ENCODE measurements at places on chromosomes 13 and 19.

GRCh38 chr13:108586826-108587225 lies 42.6 kb upstream of the MYO16 start:
- no peak for DNase-seq

DNA sequence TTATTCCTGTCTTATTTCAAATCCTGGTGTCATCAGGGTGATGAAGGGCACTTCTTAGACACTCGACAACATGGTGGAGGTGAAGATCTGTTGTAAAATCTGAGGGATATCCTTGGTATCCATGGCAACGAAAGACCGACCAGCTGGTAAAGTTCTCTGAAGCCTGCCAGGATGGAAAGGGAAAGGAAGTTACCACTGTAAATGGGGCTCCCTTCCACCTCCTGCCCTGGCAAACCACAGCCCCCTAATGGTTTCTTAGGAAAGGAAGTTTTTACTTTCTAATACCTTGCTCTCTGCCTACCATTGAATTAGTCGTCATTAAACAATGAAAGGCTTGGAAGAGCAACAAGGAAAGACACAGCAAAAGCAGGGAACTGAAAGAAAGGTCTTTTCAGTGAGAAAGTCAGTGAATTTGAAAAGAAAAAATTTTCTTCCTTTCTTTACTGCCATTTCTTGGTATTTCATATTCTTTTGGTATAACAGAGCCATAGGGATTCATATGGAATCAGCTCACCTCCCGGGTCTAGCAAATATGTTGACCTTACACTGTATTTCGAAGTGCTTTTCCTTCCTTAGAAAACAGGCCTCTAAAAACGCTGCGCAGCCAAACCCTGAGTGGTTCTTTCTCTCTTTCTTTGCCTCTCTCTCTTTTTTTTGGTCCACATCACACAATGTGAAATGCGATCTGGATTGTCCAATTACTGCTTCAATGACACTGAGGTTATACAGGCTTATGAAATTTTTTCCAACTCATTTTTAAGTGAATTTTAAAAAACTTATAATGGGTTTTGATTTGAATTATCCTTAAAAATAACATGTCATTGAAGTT lies 111.0 kb downstream of the RGCC start:
- DNase-seq = no peak

DNA sequence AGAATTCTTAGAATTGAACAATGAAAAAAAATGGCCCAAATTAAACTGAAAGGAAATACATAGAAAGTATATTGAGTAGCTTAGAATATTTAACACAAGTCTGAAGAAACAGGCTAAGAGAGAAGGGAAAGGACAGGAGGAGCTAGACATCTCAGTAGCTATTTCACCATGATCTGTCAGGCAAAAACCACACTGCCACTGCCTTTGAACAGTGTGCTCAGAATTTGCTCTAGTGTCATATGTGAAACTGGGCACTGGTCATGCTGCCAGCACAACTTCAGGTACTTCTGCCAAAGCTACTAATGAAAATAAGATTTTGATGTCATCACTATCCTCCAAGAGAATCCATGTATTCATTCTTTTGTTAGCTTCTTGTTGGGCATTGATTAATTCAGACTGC lies 1280.8 kb upstream of the PCDH20 start:
- DNase-seq = no peak

DNA sequence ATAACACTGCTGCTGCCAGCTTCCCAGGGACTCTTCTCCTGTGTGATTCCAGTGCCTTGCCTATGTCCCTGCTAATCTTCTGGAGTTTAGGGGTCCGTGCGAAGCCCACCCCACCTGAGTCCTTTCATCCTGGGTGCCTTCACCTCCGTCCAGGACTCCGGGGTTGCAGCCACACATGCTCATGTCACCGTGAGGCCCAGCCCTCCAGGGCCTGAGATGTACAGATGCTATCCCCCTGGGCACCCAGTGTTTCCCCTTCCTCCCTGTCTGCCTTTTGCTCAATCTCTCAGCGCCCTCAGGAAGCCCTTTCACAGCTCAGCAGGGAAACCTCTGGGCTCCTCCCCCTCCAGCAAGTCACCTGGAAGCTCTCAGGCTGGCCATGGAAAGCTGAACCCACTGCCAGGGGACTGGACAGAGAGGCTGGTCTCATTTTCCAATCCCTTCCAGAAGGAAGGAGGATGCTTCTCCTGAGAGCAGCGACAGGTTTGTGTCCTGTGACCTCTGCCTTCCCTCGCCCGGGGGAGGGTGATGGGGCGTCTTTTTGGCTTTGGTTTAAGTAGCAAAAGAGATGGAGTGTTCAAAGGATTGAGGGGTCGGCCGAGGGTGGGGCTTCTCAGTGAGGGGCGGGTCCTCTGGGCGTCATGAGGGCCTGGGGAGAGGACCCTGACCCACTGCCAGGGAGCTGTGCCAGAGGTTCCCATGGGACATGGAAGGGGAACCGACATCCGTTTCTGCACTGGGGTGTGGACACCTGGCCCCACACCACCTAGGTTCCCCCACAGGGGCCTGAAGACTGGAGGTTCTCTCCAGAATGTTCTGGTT lies 30.8 kb upstream of the TFDP1 start:
- DNase-seq = no peak

DNA sequence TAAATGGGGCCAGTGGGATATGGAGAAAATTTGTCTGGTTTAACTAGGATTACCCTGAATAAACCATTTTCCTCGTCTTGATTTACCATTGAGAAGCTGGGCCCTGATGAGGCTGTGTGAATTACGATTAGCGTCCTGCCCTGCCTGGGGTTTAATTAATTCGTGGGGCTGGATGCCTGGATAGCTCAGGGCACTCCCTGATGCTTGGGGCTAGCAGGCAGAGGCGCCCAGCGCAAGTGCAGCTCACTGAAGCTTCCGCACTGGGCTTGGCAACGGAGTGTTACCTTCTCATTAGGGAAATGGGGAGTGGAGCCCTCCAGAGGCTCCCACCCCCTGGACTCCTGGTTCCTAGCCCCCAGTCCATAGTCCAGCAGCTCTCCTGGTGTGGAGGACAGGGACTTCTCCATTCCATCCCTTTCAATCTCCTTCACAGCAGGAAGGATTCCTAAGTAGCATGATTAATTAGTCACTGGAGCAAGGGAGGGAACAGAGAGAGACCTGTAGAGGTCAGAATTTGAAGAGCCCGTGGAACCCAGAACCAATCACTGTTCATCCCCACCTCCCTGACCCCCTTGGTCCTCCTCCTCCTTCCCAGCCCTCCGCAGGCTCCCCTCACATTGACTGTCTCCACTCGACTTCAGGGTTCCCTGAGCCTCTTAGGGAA lies 107.2 kb downstream of the UQCRFS1 start:
- DNase-seq = no peak

DNA sequence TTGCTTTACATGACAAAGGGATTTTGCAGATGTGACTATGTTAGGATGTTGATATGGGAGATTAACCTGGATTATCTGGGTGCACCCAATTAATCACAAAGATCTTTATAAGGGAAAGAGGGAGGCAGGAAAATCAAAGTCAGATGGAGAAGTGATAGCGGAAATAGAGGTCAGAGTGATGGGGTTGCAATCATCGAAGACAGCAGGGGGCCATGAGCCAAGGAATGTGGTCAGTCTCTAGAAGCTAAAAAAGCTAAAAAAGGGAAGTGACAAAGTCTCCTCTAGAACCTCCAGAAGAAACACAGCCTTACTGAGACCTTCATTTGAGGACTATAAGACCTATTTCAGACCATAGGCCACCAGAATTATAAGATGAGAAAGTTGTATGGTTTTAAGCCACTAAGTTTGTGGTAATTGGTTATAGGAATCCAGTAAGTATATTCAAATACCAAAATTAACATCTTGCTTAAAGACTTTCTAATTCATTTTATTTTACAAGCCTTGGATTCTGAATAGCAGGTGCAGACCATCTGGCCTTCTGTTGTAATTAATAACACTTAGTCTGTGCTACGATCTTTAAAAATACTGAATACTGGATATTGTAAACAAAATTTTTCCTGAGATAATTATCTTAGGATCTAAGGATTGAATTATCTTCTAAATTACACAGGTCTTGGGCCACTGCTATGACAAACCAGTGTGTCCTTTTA lies 493.4 kb upstream of the PCDH20 start:
- DNase-seq = no peak

DNA sequence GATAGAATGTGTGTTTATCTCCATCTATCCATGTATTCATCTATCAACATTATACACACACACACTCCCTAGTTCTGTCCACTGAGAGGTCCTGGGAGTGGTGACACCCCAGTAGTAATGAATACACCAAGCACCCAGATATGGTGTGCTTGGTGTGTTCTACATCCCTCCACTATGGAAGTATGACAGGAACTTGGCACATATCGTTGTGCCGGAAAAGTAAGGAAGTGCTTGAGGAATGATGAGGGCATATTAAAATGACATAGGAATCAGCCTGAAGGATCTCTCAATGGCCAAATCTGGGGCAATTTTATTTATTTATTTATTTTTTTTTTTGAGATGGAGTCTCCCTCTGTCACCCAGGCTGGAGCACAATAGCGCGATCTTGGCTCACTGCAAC lies 28.3 kb upstream of the FBXO17 start:
- no peak for DNase-seq

GRCh38 chr13:105543742-105544141 lies 991.7 kb downstream of the EFNB2 start:
- DNase-seq = no peak

- DNase-seq = no peak
Observed at GRCh38 chr19:35977446-35978222, 17.4 kb upstream of the SDHAF1 start.

DNA sequence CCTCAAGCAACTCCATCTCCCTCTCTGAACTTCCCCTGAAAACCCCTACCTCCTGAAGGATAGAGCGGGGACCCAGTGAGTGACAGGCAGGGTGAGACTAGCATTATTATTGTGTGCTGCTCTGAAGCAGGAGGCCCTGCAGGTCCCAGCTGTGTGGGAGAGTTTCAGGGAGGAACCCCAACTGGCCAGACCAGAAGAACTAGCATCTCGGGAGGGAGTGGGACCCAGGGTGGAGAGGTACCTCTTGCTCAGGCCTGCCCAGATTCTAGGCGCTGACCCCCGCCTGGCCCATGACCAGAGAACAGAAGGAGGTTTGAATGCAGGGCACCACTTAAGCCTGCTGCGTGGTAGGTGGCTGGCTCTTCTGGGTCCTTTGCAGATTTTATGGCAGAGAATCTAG lies 5.7 kb upstream of the LYPD3 start:
- no peak for DNase-seq

DNA sequence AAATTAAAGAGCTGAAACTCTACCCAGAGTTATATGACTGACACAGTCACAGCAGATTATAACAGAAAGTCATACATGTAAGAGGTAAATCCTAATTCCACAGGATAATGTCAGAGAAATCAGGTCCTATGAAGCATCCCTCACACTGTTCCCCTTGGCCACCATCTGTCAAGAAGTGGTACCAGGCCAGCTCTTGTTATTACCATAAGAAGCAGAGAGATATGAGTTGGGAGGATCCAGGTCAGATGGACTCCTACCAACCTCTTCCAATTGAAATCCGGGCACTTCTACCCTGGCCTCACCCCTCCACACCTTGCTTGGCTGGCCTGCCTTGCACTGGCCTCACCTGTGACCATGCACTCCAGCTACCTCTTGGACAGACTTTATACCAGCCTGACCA lies 353.2 kb downstream of the DNAJC15 start:
- DNase-seq = no peak

GRCh38 chr13:111161601-111162600 lies 46.8 kb downstream of the ARHGEF7 start:
- no peak for DNase-seq

DNA sequence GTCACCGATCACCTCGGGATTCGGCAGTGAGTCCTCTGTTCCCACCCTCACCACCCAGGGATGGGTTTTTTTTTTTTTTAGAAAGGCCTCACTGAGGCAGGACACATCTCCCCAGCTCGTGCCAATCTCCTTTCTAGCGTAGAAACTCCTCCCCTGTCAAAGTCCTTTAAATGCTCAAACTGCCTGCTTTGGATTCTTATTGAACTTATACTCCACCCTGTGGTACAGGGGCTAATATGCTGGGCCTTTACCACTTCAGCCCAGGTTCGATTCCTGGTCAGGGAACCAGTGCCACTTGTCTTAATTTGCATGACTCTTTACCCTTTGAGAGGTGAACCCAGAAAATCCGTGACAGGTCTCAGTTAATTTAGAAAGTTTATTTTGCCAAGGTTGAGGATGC lies 8.3 kb upstream of the ZNF14 start:
- DNase-seq = no peak

DNA sequence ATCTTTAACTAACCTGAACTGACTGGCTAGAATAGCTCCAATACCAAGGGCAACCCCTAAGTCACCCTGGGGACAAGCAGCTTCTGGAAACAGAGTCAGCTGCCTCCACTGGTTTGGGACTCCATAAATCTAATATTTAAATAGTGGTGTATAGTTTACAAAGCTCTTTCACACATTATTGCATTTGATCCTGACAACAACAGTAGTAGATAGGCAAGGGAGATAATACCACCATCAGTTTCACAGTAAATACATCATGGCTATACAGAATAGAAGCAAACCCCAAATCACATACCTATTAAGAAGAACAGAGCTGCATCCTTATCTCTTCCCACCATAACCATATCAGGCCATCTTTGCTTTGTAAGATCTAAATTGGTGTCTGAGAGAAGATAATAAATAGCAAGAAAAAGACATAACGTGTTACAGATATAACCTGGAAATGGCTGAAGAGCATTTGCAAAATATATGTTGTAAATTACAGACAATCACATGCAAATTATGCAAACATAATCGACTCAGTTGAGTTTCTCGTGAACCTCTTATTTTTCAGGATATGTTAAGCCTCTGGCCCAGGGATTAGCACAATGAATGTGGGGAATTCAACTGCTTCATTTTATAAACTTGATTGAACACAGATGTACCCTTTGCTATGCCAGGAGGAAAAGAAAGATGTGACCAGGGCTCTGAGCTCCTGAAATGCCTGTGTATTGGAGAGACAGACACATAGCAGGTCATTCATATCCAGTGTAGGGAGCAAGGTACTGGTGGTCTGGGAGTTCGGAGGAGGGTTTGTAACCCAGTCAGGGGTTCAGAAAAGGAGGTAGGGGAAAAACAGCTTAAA lies 142.5 kb downstream of the SLC7A1 start:
- DNase-seq = no peak

- no peak for DNase-seq
Observed at GRCh38 chr13:108263621-108264355, 5.7 kb upstream of the TNFSF13B start.

DNA sequence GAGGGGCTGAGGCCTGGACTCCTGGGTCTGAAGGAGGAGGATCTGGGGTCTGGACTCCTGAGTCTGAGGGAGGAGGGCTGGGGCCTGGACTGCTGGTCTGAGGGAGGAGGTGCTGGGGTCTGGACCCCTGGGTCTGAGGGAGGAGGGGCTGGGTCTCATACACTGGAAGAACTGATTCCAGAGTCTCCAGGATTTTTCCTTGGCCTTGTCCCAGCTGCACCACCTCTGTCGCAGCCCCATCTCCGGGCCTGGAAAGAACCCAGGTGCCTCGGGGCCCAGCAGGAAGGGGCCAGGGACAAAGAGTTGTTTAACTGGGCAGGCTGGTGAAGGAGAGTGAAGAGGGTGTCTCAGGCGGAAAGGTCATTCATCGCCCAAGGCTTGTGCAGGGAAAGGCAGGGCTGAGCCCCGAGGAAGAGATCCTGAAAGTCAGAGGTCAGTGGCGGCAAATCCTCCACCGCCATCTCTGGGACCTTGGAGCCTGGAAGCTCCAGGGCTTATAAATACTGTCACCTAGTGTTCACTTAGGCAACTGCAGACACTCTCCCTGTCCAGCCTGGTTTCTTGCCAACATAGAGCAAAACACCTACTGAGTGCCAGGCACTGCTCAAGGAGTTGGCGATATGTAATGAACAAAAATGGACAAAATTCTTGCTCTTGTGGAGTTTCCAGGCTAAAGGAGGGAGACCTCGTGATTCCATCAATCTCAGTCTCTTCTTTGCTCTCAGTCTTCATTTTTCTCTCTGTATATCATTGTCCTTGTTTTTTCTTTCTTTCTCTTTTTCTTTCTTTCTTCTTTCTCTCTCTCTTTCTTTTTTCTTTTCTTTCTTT lies 4.4 kb upstream of the KCNN4 start:
- peak; percentile 19 for DNase-seq

All from activated CD4-positive, alpha-beta T cell treated with anti-CD3 and anti-CD28 coated beads, Interleukin-2, amount 50 U/mL, for 4 hours (primary cell).